Left ventricle myocardium inferior (tissue), 1 donor: ENCODE measurements at places on chromosomes 1 and 21. TPM values are rescaled to one million over a fixed set of nuclear protein-coding genes. Genes with fewer than 3 reads are reported as not detected.
A peak's percentile ranks its signal among the peaks of the same experiment; 100 is the strongest.

GRCh38 chr1:65904681-65905083 is 112.0 kb downstream of the PDE4B start:
- no peak for DNase-seq

- DNase-seq, result no peak
Measured at GRCh38 chr1:91877574-91878208, 8.3 kb downstream of the TGFBR3 start.

- DNase-seq, result peak; percentile 73
Measured at GRCh38 chr1:44786138-44786840, 1.7 kb downstream of the BEST4 start.

- DNase-seq, result no peak
Measured at GRCh38 chr1:206142011-206142410, 24.8 kb upstream of the AVPR1B start.

DNA sequence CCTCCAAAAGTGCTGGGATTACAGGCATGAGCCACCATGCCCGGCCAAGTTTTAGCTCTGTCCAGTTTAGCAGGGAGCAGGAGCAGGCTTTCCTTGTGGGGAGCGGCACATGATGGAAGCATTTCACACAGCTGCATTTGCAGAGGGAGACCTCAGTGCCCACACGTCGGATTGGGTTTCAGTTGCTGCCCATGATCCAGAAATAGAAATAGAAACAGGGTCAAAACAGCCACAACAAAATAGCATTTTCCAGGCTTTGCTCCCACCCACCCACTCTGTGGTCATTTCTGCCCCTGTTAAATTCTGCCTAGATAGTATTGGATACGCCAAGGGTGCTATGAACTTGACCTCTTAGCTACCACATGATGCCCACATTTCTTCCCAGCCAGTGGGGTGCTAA is 128.4 kb downstream of the CNIH3 start:
- no peak for DNase-seq

- DNase-seq, result no peak
Measured at GRCh38 chr1:58608945-58609344, 31.9 kb upstream of the TACSTD2 start.

- DNase-seq, result no peak
Measured at GRCh38 chr1:67582625-67583461, 102.2 kb upstream of the GADD45A start.

The LCE1F gene
- total RNA-seq, result not detected

The FMO3 gene
- 1.3 TPM for total RNA-seq

The CALML6 gene
- total RNA-seq, result not detected

The RASSF5 gene
- 7.8 TPM for total RNA-seq
